ENCODE measurements at places on chromosomes 6 and 20.
A peak's percentile ranks its signal among the peaks of the same experiment; 100 is the strongest.

DNA sequence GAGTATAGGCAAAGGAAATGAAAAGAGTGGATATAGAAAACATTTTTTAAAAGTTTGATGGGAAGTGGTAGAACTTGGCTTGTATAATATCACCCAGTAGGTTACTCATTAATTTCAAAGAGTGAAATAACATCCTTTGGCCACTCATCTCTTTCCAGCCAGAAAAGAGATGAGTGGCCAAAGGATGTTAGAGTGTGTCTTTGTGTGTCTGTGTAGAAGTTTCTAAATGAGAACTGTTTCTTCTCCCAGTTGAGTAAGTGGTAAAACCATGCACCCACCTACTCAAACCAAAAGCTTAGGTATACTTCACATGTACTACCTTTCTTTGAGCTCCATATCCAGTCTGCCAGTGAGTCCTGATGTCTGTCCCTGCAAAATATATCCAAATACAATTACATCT is 47.7 kb upstream of the TMEM244 start:
- no peak for DNase-seq

DNA sequence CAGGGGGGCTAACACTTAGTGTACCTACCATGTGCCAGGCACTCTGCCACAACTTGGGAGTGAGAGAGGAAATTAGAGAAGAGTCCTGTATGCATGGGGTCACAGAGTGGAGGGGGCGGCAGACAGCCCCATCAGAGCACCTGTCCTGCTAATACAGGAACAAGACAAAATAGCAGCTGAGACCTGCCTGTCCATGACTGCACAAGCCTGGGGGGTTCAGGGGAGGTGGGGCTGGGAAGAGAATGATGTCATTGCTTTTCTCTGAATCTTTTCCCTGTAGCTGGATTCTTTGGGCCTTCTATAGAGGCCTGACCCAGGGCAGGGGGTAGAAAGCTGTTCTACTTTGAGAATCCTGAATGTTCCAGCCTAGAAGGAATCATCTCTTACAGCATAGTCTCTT is 37.4 kb downstream of the FOXP4 start:
- no peak for DNase-seq

DNA sequence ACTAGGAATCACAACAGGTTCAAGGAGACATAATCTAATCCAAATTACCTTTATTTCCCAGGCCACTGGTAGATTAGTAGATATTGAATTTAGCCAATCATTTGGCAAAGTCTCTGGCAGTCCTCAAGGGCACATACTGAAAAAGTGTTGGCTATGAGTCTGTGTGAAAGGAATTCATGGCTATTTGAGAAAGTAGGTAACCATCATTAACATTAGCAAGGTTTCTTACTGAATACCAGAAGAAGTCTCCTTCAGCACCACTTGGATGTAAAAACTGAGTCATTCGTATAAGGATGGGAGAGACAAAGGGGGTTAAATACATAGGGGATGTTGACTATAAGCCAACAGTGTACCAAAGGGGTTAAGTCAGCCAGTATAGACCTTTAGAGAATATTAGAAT is 36.7 kb downstream of the AGPAT4 start:
- peak; percentile 20 for DNase-seq

DNA sequence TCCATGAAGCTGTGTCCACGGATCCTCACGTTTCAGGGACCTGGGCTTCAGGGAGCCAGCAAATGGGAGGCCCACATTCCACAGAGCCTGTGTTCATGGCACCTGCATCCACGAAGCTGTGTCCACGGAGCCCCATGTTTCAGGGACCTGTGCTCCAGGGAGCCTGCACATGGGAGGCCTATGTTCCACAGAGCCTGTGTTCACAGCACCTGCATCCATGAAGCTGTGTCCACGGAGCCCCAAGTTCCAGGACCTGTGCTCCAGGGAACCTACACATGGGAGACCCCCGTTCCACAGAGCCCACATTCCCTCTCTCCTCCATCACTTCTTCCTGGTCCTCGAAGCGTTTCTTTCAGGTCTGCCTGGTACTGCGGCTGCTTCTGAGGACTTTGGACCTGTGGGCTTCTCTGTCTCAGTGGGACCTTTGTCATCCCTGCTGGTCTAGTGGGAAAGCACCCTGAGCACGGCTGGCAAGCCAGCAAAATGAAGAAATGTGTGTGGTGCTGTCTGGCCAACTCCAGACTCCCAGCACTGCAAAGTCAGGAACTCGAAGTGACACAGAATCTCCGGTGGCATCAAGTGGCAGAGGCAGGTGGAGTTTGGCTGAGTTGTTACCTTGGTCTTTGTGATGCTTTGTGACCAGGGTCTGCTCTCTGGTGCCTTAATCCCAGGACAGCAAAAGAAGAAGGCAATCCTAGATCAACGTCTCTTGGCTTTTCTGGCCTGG is 245.9 kb downstream of the DLL1 start:
- DNase-seq: no peak

GRCh38 chr6:139290787-139291311 is 949 bp downstream of the TXLNB start:
- peak; percentile 61 for DNase-seq

DNA sequence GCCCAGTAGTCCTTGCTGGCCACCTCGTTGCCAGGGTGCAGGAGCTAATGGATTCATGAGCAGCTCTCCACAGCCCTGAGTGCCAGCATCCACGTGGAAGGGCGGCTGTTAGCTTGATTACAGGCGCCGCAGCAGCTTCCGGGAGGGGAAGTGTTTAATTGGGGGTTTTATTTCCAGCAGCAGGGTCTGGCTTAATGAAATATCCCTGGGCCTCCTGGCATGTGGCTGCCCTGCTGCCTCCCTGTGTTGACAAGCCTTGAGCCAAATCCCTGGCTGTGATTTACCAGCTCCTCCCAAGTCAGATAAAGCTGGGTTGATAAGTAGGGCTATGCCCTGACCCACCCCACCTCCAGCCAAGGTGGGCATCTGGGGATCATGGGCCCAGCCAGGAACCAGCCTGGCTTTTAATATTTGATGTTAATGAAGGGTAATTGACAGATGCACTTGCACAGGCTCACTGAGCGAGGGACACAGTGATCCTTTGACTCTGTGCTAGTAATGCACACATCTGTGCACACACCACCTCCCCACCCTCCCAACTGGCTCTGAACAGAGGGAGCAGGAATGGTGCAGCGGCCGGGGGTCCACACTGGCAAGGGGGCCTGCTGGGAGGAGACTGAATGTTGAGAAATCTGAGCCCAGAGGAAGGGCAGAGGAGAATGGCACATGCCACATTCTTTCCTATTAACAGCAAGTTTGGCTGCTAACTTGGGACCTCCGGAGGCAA is 13.6 kb downstream of the GLP1R start:
- DNase-seq: no peak

GRCh38 chr20:11083841-11084240 is 410.0 kb upstream of the JAG1 start:
- DNase-seq: peak; percentile 53

DNA sequence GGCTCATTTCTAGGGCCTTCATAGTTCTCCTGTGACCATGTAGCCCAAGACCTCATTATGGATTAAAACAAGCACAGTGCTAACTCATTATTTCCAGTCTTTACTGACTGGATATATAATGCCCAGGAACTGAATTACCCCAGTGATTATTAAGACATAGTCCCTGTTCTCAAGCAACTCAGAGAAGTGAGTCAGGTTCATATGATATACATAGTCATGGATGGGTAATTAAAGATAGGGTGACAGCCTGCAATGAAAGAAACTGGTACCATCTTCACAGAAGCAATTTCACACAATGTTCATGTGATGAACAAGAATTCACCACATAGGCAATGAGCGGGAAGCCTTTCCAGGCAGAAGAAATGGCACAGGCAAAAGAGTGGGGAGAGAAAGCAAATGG is 3.5 kb downstream of the TRIM27 start:
- DNase-seq: no peak

DNA sequence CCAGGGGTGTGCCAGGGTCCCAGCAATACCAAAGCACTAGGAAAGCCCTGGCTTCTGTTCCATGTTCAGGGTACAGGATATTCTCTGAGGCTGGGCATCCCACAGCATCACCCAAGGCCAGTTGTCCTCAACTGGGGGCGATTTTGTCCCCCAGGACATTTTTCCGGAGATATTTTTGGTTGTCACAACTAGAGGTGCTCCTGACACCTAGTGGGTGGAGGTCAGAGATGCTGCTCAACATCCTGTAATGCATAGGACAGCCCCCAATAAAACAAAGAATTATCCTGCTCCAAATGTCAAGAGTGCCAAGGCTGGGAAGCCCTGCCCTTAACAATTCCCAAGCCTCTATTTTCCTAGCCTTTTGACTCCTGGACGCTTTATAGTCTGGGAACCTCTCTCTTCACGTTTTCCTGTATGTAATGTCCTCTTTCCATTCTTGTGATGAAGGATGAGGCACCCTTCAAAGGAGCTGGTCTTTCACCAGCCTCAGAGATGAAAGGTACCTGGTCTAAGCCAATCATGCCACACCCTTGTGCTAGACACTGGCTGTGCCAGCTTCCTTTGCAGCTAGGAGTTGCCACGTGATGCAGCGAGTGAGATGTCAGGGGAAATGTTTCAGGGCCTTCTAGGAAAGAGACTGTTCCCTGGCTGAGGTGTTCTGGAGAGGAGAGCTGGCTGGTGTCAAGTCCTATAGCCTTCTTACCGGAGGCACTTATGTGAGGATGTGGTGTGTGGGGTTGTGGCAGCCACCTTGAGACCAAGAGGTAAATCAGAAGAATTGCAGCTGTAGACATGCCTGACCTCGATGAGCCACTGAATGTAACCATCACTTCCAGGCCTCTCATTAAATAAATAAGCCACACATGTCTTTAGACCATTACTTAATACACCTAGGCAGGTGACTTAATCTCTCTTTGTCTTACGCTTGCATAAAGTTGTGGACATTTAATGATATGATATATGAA is 23.4 kb upstream of the KCNG1 start:
- DNase-seq: no peak

DNA sequence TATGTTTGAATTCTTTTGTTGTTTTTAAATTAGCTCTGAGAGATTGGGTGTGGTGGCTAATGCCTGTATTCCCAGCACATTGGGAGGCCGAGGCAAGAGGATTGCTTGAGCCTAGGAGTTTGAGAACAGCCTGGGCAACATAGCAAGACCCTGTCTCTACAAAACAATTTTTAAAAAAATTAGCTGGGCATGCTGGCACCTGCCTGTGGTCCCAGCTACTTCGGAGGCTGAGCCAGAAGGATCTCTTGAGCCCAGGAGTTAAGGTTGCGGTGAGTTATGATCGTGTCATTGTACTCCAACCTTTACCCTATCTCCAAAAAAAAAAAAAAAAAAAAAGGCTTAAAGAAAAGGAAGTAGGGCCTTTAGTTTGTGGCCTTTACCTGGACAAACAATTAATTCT is 22.9 kb downstream of the DHX35 start:
- peak; percentile 74 for DNase-seq

GRCh38 chr6:170522565-170523183 is 30.4 kb downstream of the PSMB1 start:
- DNase-seq: peak; percentile 17

- no peak for DNase-seq
Observed at GRCh38 chr6:13702809-13703302, 8.8 kb downstream of the RANBP9 start.

DNA sequence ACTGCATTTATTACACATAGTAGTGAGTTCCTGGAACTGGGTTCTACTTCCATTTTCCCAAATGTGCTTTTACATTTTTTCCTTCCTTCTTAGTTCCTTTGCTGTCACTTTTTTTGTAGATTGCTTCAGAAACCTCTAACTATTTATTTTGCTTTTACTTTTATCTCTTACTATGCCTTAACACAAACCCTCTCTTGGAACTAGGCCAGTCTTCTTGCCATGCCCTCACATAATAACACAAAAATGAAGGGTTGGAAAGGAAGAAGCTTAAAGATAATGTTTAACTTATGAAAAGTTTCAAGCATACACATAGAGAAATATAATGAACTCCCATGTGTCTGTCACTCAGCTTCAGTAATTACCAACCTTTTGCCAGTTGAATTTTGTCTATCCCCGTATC is 27.1 kb downstream of the TOP1 start:
- DNase-seq: no peak

DNA sequence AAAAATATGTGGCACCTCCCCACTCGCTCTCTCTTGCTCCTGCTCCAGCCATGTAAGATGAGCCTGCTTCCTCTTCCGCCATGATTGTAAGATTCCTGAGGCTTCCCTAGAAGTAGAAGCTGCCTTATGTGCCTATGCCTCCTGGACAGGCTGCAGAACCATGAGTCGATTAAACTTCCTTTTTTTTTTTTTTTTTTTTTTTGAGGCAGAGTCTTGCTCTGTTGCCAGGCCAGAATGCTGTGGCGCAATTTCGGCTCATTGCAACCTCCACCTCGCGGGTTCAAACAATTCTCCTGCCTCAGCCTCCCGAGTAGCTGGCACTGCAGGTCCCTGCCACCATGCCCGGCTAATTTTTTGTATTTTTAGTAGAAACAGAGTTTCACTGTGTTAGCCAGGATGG is 112.5 kb downstream of the FAM217A start:
- DNase-seq: no peak

DNA sequence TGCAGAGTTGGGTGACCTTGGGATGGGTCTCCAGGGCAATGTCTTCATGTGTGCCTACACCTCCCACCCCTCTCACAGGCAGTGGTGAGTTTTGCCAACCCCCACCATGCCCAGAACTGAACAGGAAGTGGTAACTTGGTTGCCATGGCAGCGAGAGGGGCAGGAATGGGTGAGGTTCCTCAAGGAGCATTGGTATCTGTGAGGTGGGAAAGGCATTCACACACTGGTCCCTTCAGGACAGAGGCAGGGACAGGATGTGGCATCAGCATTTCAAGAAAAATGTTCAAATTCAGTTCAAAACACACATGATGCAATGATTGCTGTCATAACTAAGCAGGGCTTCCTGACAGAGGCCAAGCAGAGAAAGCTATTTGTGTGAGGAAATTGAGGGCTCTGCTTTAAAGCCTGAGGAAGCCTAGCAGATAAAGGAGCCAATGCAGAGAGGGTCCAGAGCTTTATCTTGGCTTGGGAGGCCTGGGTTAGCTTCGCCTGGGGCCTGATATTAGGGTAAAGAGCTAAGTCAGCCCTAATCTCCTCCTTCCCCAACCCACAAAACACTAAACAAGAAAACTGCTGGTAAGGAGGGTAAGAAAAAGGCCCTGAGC is 551 bp downstream of the TREML2 start:
- DNase-seq: peak; percentile 30

DNA sequence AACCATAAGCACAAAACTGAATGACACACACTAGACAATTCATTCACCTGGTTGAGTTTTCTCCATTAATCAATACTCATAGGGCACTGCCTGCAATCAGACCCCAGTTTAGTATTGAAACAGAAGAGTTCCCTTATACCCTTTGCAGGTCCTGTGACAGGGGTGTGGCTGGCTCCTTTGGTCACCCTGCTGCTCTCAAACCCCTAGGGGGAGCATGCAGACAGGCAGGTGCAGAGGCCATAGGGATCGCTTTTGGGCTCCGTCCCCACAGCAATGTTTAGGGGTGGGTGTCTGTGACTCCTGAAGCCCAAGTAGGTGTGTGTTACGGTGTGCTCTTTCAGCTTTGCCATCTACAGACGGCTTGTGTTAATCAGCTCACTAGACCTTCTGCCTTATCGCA is 210.4 kb downstream of the CENPW start:
- no peak for DNase-seq

DNA sequence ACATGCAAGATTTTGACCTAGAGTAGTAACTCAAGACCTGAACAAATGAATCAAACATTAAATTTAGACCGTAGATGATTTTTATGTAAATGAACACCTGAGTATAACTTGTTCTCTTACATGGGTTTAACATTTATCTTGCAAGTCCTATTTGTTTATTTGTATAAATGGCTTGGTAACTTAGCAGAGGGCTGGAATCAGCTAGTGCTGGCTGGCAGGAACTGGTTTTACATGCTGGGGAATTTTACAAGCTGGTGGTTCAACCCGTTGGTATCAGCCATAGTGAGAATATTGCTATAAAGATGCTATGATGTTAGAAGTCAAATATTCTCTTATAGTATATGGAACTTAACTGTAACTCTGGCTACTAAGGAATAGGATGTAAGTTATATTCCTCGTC is 8.9 kb downstream of the SLC22A2 start:
- peak; percentile 49 for DNase-seq

Measured in M059J (cell line).